Inflammatory macrophage treated with lipopolysaccharide for 4 hours (primary cell): ENCODE measurements at places on chromosomes 11 and 22.
A peak's percentile ranks its signal among the peaks of the same experiment; 100 is the strongest.

GRCh38 chr11:68960294-68961071 lies 20.3 kb downstream of the MRGPRD start:
- DNase-seq: no peak

DNA sequence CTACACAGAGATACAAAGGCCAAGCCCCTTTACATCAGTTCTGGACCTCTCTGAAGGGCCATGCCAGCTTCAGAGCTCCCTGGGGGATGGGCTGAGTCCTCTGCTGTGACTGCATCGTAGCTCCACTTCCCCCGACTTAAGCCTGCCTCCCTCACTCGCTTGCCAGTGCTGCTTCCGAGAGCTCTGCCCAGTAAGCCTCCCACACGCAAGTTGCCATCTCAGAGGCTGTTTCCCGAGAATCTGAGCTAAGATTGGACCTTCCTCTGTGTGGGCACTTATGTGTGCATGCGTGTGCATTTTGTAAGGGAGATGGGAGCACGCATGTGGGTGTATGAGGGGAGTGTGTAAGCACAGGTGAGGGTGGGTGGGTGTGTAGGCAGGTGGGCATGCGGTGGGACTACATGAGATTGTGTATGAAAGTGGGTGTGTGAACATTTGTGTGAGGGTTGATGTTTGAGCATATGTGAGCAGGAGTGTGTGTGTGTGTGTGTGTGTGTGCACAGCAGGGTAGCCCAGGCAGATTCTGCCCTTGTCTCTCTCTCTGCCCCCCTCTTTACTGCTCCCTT lies 163.0 kb upstream of the SYT13 start:
- no peak for DNase-seq

DNA sequence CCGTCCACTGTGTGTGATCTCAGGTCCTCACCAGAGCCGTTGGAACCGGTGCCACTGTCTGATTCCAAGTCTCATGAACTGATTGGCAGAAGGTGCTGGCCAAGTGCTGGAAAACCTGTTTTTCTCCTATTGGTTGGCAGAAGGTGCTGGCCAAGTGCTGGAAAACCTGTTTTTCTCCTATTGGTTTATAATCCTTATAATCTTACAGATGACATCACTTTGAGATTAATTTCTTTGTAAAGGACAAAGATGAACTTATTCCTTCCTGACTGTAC lies 1106.3 kb downstream of the BRD1 start:
- no peak for DNase-seq

DNA sequence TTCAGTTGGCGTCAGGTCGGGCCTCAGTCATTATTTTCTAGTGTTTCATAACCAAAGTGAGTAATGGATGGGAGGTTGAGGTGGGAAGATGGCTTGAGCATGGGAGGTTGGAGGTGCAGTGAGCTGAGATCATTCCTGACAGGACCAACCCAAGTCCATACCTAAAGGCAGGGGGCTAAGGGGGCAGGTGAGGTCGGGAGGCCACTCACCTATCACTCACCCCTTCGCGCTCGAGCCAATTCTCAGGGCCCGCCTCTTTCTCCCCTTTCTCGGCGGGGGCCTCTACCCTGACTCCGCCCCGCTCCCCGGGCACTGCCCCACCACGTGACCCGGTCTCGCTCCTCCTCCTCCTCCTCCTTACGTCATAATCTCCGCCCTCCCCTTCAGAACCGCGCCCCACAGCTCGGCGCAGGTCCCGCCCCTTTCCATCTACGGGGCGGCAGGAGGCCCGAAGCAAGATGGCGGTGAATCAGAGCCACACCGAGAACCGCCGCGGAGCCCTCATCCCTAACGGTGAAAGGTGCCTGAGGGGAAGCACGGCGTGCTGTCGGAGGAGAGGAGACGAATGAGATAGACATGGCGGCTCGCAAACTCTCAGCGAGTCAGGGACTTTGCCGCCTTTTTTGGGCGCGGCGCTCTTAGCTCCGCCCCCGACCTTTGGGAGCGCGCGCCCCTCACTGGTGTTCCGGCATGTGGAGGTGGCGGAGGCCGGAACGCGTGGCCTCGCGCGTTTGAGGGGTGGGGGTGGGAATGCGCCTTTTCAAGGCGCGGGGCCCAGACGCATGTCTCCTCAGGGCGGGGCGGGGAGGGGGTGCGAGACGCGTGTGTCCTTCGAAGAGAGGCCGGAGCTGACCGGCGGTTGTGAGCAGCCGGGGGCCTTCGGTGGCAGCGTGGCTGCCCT lies at the start of gene WBP2NL:
TSS of gene WBP2NL (plus strand) at position 428 of the 901 bp plus-strand sequence. CDS start at position 459, 31 bp downstream.
- peak; percentile 90 for DNase-seq

DNA sequence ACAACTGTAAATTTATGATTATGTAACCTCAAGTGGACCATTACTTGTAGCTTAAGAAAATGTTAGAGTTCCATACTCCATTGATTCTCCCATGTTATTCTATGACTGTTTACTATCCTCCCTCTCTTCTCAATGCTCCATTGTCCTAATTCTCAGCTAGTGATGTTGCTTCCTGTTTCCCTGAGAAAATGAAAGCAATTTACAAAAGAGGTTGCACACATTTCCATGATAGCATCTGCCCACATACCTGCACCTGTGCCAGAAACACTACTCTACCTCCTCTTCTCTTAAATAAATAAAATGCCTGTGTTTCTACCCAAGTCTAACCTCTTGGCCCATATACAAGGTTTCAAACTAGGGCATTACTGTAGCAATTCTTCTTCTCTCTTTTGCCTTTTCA lies 1620.9 kb downstream of the FAM181B start:
- no peak for DNase-seq
